ENCODE measurements at places on chromosomes 4 and X. TPM values are rescaled to one million over a fixed set of nuclear protein-coding genes. Genes with fewer than 3 reads are reported as not detected.

STK32B gene
- polyA plus RNA-seq, result 5.1 TPM

NXF2 gene
- not detected for polyA plus RNA-seq

DKK2 gene
- polyA plus RNA-seq, result 3.9 TPM

ZBTB49 gene
- polyA plus RNA-seq, result 11.0 TPM

TRO gene
- 107 TPM for polyA plus RNA-seq

PPP1R2C gene
- not detected for polyA plus RNA-seq

DMP1 gene
- polyA plus RNA-seq, result 0.07 TPM

KLF8 gene
- polyA plus RNA-seq, result 15.4 TPM

HTR2C gene
- polyA plus RNA-seq, result 0.09 TPM

ABCG2 gene
- polyA plus RNA-seq, result 18.6 TPM

ARAP2 gene
- 4.4 TPM for polyA plus RNA-seq

IL21 gene
- not detected for polyA plus RNA-seq

ETDB gene
- not detected for polyA plus RNA-seq

STK26 gene
- 20.2 TPM for polyA plus RNA-seq

TMEM187 gene
- polyA plus RNA-seq, result 6.6 TPM

TMPRSS11F gene
- polyA plus RNA-seq, result 0.07 TPM

CT83 gene
- not detected for polyA plus RNA-seq

SLIT2 gene
- 159 TPM for polyA plus RNA-seq

- DNase-seq, result no peak
Observed at GRCh38 chrX:926070-926469, 286.4 kb downstream of the CRLF2 start.

GRCh38 chrX:139967300-139967699, 2.0 kb upstream of the CXorf66 start:
- DNase-seq, result no peak

DNA sequence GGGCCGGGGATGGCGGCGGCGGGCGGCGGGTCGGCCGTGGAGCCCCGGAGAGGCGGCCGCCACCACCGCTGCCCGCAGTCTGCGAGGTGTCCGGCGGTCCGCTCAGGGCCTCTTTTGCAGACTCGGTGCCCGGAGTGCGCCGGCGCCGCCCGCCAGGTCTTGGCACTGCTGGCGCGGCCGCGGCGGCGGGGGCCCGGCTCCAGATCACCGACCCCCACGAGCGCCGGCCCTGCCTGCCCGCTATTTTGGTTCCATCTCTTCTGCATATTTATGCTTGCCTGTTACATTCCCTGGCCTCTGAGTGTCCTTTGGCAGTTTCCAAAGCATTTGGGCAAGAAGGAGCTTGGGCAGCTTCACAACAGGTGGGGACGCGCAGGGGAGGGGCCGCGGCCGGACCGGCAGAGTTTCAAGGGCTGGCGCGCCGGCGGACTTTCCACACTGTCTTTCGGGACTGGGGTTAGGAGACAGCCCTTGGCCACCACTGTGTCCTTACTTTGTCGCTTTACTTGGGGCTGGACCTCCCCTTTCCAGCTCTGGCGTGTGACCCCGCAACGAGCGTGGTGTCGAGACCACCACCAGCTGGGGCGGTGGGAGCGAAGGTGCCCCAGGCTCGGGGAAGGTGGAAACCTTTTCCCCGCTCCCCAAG, 668 bp upstream of the TAPT1 start:
- DNase-seq, result peak; percentile 55

DNA sequence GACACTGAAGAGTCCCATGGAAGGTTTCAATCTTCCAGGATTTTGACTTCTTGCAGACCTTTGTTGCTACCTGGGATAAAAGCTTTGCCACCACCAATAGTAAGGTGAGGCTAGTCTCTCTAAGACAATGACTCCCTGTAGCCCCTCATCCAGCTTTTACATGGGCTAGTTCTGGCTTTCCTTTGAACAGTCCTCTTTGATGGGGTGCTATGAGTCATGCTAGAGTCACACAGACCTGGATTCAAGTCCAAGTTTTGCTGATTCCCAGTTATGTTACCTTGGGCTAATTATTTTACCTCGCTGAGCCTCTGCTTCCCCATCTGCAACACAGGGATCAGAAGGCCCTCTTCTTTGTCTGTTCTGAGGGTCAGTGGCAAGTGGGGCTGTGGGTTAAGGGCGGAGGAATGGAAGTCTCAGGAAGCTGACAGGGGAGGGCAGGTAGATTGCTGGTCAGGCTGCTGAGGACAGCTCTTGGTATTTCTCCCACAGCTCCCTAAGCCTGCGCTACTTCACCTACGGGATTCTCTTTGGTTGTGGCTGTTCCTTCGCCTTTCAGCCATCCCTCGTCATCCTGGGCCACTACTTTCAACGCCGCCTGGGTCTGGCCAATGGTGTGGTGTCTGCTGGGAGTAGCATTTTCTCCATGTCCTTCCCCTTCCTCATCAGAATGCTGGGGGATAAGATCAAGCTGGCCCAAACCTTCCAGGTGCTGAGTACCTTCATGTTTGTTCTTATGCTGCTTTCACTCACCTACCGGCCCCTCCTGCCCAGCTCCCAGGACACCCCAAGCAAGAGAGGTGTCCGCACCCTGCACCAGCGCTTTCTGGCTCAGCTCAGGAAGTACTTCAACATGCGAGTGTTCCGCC, 90.3 kb downstream of the RLIM start:
- no peak for DNase-seq

- no peak for DNase-seq
Observed at GRCh38 chr4:163606896-163607691, 112.6 kb downstream of the TMA16 start.

DNA sequence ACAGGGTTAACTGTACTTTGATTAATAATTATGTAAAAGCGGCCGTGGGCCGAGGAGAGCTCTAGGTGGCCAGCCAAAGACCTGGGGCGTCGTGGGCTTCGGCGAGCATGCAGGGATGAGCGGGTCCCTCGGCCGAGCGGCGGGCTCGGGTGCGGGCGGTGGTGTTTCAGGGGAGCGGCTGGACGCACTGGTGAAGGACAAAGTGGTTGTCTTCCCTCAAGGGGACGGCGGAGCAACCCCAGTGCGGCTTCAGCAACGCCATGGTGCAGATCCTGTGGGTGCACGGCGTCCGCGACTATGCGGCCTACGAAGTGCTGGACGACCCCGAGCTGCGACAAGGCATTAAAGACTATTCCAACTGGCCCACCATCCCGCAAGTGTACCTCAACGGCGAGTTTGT, 103.0 kb upstream of the C1GALT1C1 start:
- peak; percentile 52 for DNase-seq

DNA sequence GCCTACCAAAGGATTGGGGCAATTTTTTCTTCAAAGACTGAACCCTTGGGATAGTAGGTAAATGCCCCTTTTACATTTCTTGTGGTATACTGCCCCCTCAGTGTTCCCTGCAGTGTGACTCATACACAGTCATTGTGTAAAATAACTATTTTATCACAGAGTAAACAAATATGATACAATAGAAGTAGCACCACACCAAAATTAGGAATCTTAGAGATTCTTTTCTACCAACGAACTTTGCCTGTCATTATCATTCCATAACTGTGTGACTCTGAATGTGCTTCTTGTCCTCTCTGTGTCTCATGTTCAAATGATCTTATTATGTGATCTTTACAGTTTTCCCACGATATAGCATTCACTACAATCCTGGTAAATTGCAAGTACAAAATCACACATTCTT, 517.0 kb downstream of the ZIC3 start:
- DNase-seq, result no peak

- DNase-seq, result no peak
Observed at GRCh38 chr4:150826306-150826705, 188.8 kb downstream of the LRBA start.

DNA sequence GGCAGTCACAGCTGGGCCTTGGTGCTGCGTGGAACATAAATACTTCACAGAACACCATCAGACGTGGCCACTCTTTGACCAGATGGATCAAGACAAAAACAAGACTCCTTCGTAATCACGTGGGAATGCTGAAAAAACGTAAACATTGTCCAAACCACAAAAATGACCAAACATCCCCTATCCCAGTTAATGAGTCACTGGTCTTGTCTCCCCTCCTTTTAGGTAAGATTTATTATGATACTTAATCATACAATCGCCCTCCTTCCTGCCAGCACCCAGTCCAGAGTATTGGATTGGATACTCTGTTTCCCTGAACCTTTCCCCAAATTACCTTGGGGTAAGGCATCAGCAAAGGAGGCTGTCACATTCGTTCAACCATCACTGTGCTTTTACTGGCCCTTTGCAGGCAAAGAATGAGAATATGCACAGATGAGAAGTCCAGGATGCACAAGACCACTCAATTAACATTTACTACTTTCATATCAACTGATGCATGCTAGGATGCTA, 601 bp upstream of the TCEANC start:
- DNase-seq, result no peak

DNA sequence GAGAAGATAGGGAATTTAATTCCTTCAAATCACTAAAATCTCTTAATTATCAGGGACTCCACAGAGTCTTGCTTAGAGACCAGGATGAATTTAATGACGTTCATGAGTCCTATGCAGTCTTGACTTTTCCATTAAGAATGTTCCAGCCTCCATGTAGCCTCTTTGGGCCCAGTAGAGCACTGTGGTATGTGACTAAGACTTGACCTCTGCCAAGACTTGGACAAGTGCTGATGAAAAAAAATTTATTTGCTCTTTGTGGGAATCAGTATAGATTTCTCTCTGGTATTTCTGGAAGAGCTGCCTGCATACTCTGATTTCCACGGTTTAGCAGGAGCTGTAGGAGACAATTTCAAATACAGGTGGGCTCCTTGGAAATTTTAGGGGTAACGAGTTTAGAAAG, 40.6 kb downstream of the CHRDL1 start:
- no peak for DNase-seq

DNA sequence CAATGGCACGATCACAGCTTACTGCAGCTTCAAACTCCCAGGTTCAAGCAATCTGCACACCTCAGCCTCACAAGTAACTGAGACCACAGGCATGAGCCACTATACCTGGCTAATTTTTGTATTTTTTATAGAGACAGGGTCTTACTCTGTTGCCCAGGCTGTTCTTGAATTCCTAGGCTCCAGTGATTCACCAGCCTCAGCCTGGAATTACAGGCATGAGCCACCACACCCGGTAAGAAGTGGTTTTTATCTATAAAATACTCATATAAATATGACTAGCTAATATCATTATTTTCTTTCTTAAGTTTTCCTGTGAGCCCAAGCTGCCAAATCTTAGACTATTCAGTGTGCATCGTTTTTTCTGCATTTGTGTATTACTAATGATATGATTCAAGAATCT, 4.4 kb downstream of the SCFD2 start:
- no peak for DNase-seq

DNA sequence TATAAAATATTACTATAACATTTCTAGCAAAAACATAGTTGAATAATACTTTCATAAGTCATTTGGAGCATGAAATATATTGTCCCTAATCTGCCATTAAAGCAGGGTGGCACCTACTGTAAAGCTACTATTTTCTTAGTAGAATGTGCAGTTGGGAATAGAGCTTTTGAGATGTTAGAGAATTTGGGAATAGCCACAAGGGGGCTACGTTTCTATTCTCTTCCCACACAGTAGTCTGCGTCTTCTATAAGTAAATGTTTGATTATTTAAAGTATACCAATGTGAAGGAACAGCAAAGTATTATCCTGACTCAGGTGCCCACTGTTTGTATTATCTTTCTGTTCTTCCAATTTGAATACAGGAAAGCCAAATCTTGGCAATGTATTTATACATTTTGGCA, 323.2 kb upstream of the GIMD1 start:
- DNase-seq, result peak; percentile 7

DNA sequence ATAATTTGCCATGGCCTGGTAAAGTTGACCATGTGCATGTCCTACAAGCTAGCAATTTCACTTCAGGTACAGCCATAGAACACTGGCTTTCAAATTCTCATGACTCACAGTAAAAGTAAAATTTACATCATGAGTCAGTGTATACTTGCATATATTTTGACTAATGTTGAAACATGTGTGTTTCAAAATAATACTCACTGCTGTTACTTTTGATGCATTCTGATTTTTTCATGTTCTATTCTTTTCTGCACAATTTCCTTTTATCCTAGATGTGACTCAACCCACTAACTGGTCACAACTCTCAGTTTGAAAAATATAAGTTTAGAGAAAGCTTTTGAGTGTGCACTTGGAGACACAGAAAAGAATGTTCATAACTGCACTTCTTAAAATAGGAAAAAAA, 365.7 kb downstream of the FGF13 start:
- DNase-seq, result no peak

GRCh38 chr4:145886871-145887240, 51.8 kb downstream of the ZNF827 start:
- no peak for DNase-seq

- no peak for DNase-seq
Observed at GRCh38 chr4:7872264-7872771, 67.3 kb downstream of the AFAP1 start.

DNA sequence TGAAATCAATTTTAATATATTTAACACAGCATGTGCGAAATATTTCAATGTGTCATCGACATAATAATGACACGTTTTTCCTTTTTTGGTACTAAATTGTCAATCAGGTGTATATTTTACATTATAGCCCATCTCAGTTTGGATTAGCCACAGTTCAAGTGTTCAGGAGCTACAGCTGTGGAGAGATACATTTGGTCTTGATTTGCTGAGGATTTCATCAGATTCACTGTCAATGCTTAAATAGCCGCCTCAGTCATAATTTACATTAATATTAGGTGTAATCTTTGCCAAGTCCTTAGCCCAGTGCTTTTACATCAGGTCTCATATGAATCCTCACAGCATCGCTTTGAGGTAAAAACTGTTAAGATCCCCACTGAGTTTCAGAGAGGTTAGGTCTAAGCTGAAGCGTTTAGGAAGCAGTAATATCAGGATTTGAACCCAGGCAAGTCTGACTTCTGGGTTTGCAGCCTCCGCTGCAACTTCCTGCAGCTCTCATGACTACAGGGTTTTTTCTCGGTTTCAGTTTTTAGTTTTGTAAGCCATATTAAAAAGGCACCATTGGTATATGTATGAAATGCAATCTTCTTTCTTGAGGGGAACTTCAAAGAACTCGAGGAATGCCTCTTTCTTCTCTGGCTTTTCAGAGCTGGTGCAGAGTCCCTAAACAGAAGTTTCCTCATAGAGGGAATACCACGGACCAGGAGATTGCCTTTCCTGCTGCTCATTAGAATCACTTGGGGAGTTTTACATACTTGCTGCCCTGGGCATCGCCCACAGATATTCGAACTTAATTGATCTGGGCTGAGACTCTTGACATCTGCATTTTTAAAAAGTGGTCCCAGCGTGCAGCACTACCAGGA, 6.4 kb downstream of the MTM1 start:
- DNase-seq, result no peak

GRCh38 chrX:48896611-48897011, 957 bp downstream of the TIMM17B start:
- no peak for DNase-seq

- DNase-seq, result no peak
Observed at GRCh38 chr4:185110375-185110823, 32.7 kb upstream of the SLC25A4 start.

GRCh38 chrX:38868941-38869401, 67.7 kb downstream of the MID1IP1 start:
- DNase-seq, result no peak

- DNase-seq, result no peak
Observed at GRCh38 chr4:24003926-24004325, 114.1 kb upstream of the PPARGC1A start.

DNA sequence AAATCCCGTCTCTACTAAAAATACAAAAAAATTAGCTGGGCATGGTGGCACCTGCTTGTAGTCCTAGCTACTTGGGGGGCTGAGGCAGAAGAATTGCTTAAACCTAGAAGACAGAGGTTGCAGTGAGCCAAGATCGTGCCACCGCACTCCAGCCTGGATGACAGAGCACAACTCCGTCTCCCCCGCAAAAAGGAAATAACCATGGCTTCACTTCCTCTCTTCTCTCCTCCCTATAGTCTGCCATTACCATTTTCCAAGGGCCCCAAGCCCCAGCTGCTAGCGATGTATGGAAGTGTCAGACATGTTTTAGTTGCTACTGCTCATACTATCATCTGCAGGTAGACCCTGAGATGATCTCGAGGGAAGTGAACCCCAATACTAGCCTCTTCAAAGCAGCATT, 177.3 kb upstream of the FAM9B start:
- no peak for DNase-seq
